ENCODE measurements at places on chromosomes 7 and 10.

- DNase-seq = no peak
- H3K36me3 ChIP-seq = no peaks in the 10 kb centered on the region
- H3K4me1 ChIP-seq = no peaks in the 10 kb centered on the region
- H3K27me3 ChIP-seq = no peaks in the 10 kb centered on the region
Observed at GRCh38 chr10:83542774-83543411, 596.4 kb upstream of the GHITM start.

GRCh38 chr10:9814285-9814864 lies 1203.3 kb upstream of the CELF2 start:
- no peaks in the 10 kb centered on the region for H3K4me1 ChIP-seq
- no peaks in the 10 kb centered on the region for H3K36me3 ChIP-seq
- H3K27me3 ChIP-seq = no peaks in the 10 kb centered on the region
- no peak overlapping the region for H3K4me3 ChIP-seq

DNA sequence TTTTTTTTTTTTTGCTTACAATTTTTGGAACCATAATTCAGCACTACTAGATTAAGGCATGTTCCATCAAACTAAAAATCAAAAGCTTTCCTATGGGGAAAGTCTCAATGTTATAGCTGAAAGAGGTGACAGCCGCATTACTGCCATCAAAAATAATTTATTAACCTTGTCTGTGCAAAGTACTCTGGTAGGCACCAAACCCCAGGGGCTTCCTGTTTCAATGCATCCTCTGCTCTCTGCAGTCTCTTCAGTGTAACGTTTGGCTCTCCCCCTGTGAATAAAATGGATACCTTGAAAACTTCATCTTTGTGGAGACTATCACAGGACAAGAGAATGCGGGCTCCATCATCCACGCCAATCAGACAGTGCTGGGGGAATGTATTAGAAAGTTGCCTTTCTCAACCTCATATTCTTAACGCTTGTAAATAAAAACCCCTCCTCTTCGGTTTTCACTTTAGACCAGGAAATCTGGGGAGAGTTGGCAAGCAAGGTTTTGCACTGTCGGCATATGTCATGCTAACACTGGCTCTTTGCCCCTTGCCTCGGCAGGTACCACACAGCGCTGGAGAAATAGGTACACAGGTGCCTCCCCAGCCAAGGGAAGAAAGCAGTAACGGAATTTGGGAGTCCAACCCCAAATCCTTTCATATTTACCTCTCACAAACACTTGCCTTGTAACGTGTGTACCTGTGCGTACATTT lies 1.6 kb upstream of the NRG3 start:
- no peak overlapping the region for H3K27ac ChIP-seq
- no peaks in the 10 kb centered on the region for H3K4me1 ChIP-seq
- no peaks in the 10 kb centered on the region for H3K36me3 ChIP-seq
- no peak overlapping the region for H3K4me3 ChIP-seq
- DNase-seq = no peak
- H3K27me3 ChIP-seq = no peaks in the 10 kb centered on the region

DNA sequence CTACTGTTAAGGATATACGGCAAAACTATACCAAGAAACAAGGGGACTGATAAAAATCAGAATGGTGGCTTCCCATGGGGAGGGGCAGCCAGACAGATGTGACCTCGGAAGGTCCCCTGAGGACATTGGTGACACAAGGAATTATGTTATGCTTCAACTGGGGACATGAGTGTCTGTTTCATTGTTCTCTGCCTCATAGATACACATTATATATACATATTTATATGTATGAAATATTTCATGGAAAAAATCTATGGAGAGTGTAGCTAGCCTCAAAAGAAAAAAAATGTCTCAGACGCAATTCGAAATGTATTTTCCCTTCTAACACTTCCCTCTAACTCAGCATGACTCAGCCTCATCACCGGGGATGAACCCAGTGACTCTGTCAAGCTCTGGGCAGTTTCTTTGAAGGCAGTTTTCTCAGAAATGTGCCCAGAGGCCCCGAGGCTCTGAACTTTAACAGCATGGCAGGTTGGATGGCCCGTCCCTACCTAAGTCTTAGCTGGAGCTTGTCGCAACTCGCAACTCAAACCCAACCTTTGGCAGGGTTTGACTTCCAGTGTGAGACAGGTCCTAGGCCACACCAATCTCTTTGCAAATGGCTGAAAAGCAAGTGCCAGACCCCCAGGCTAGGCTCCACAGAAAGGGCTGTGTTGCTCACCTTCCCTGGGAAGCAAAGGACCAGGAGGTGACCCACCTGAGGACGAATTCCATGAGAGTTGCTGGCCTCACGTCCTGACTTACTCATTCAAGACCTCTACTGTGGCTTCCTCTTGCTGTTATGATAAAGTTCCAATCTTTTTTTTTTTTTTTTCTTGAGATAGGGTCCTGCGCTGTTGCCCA lies 86.9 kb downstream of the CARD11 start:
- peak; percentile 22 for DNase-seq
- H3K27ac ChIP-seq = no peak overlapping the region
- no peaks in the 10 kb centered on the region for H3K27me3 ChIP-seq
- H3K4me3 ChIP-seq = no peak overlapping the region
- no peaks in the 10 kb centered on the region for H3K4me1 ChIP-seq
- H3K36me3 ChIP-seq = no peaks in the 10 kb centered on the region
